ENCODE measurements at places on chromosomes 11 and 22. TPM values are rescaled to one million over a fixed set of nuclear protein-coding genes. Genes with fewer than 3 reads are reported as not detected.

Gene SART1
- 23.7 TPM for total RNA-seq

Gene TCIRG1
- total RNA-seq: 36.6 TPM

Gene BTG4
- total RNA-seq: not detected

GRCh38 chr22:25668437-25668836 lies 73.6 kb upstream of the MYO18B start:
- DNase-seq: peak; percentile 71

- no peak for DNase-seq
Measured at GRCh38 chr11:27754035-27755017, 54.1 kb upstream of the BDNF start.

GRCh38 chr11:118401880-118402590 lies 629 bp downstream of the ATP5MG start:
- DNase-seq: no peak

DNA sequence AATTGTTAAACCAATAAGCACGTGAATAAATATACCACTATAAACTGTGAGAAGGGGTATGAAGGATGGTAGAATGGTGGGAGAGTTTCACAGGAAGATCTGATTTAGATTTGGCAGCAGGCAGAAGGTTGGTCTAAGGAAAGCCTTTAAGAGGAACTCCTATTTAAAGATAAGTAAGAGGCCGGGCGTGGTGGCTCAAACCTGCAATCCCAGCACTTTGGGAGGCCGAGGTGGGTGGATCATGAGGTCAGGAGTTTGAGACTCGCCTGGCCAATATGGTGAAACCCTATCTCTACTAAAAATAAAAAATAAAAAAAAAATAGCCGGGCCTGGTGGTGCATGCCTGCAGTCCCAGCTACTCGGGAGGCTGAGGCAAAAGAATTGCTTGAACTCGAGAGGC lies 45.8 kb upstream of the CXCR5 start:
- DNase-seq: no peak

- no peak for DNase-seq
Measured at GRCh38 chr11:23221366-23221765, 361.1 kb upstream of the CCDC179 start.

GRCh38 chr11:93160156-93160555 lies 37.6 kb downstream of the SLC36A4 start:
- DNase-seq: no peak

GRCh38 chr11:67317888-67318555 lies 14.7 kb downstream of the SSH3 start:
- DNase-seq: no peak

DNA sequence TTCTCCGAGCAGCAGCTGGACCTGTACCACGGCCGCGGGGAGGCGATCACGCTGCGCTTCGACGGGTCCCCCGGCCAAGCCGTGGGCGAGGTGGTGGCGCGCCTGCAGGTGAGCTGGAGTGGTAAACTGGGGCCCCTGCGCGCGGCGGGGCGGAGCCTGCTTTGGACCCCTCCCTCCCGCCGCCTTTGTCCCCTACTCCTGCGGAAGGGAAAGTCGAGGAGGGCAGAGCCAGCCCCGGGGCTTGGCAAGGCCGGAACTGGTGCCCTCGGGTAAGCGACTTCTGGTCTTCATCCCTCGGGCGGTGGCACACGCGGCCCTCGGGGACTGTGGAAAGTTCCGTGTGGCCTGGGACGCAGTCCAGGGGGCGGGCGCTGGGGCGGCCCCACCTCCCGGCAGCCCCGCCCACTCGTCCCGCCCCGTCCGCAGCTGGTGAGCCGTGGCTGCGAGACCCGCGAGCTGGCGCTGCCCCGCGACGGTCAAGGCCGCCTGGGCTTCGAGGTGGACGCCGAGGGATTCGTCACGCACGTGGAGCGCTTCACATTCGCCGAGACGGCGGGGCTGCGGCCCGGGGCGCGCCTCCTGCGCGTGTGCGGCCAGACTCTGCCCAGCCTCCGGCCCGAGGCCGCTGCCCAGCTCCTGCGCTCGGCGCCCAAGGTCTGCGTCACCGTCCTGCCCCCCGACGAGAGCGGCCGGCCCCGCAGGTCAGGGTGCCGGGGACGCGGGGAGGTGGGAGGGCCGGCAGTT lies 9.2 kb downstream of the SIPA1 start:
- no peak for DNase-seq

DNA sequence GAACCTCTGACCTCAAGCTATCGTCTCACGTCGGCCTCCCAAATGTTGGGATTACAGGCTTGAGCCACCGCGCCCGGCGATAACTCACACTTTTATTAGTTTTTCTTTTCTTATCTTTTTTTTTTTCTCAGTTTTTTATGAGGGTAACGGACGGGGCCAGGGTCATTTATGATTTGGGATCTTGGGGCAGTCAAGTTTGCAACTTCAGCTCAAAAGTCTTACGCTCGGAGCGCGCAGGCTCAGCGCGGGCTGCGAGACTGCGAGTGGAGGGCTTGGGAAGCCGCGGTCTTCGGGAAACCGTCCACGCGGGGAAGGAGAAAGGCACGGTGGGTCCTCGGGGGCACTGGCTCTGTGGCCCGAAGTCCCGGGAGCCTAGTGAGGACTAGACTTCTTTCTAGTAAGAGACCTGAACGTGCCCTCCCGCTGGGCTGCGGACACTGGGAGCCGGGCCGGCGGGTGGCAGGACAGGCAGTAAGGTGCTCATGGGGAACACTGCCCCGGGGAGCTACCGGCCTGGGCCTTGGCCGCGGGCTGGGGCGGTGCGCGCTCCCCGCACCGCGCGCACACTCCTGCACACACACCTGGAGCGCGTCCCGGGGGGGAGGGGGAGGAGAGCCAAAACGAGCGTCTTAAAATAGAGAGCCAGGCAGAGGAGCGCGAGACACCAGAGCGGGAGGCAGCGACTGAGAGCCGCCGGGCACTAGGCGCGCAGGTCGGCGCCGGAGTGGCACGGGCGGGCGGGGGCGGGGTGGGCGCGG lies 476 bp upstream of the BARX2 start:
- no peak for DNase-seq

DNA sequence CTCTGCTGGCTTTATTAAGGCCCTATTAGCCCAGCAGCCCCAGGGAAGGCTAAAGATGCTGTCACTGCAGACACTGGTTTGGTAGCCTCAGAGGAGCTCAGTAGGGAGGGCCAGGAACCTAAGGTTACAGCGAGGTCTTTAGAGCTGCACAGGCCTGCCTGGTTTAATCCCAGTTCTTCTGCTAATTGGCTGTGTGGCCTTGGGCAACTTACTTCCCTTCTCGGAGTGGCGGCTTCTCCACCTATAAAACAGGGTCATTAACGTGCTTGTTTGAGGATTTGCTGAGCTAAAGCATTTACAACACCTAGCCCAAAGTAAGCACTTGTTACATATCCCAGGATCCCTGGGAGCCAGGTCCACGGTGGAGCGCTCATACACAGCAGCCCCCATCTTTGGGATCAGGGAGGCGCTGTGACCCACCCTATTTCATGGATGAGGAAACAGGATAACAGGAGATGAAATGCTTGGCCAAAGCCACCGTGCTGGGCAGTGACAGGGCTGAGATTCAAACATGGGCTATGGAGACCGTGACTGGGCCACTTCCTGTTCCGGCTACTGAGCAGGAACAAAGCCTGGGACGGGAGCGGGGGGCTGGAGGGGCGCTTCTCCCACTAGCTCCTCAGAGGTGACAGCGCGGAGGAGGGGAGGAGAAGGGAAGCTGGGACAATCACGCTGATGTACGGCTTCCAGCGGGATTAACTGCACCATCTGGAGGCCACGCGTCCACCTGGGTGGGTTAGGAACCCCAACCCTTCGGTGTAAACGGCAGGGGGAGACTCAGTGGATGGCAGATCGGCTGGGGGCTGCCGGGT lies 61.5 kb downstream of the IGLL1 start:
- DNase-seq: no peak

- no peak for DNase-seq
Measured at GRCh38 chr11:118605116-118605867, 2.1 kb upstream of the PHLDB1 start.

DNA sequence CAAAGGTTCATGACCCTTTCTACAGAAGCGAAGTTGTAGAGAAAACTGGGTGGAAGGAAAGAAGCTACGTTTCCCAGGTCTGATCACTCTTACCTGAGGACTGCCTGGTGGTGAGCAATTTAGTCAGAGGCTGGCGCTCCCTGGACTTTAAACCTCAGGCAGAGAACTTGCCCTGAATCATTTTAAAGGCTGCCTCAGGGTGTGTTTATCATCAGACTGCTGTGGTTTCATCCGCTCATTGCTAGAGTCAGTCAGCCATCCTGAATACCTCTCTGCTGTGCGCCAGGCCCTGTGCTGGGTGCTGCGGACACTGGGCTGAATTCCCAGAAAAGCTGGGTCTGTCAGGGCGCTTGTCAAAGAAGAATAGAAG lies 2.7 kb downstream of the DTX4 start:
- DNase-seq: no peak
